ENCODE measurements at places on chromosomes 11 and 22.

DNA sequence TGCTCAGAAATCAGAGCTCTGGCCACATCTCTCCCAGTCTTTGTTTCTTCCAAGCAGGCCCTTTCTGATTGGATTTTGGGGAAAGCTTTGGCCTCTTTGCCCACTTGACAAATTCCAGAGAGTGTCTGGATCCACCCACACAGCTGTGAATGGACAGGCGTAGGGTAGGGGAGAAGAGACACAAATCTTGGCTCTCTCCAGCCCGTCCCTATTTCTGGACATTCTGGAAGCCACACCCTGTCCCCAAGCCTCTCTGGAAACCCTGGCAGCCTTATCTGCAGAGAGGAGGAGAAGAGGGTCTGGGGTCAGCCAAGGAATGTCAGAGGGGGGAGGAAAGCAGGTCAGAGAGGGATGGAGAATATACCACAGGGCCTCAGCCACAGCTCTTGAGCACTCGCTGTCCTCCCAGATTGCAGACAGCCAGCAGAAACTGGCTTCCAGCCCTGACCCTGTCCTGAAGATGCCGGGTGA, 59.5 kb upstream of the WNT11 start:
- DNase-seq: no peak

GRCh38 chr11:70034740-70035365, 43.3 kb upstream of the ANO1 start:
- DNase-seq: no peak

DNA sequence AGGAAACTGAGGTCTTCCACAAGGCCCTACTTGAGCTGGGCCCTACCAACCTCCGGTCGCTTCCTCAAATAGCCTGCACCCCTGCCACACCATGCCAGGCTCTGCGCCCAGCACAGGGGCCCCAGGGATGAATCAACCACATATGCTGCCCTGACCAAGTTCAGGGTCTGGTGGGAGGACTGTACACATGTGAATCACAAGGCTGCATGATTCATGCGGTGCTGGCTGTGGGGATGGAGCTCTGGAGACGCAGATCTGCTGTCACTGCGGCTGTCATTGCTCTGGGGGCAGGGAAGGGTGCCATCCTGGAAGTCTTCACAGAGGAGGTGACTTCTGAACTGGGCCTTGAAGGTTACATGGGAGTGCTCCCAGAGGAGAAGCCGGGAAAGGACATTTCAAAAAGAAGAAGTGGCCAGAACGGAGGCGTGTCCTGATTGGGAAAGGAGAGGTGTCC, 21.5 kb downstream of the CYTH4 start:
- peak; percentile 95 for DNase-seq

DNA sequence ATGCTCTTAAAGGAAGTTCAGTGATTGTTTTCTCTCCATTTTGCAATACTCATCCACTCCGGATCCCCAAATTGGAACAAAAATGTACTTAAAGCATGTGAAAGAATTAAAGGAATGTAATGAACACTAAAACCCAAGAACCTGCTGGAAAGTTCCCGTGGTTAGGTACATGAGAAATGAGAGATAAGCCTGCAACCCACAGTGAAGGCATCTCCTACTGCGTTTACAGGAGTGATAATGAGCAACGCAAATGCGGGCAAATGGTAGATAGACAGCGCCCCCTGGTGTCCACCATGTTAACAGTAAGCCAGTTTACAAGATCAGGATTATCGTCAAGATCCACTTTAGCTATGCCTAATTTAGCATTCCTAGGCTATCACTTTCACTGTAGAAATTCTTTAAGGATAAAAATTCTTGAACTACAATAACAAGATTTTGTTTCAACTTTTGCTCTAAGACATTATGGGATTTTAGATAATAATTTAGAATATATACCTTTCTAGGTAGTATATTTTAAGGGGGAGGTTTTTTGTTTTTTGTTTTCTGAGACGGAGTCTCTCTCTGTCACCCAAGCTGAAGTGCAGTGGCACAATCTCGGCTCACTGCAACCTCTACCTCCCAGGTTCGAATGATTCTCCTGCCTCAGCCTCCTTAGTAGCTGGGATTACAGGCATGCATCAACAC, 29.9 kb downstream of the ALG9 start:
- peak; percentile 81 for DNase-seq

DNA sequence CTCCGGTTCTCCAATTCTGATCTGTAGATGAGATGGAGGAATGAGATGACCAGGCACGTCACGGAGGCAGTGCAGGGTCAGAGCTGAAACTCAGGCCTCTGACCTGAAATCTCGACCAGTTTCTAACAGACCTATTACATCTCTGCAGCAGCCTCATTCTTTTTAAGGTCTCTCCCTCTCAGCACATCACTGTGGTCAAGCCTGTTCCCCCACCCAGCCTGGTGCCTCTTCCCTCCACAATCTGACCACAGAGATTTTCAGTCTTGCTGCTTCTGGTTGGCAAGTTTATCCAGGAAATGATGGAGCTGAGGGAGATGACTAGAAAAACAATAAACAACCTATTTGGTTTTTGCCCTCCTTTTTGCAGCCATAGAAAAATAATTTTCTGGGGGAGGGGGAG, 9.5 kb downstream of the GRAMD1B start:
- DNase-seq: no peak

- no peak for DNase-seq
These were observed 22.8 kb downstream of the SYN3 start for GRCh38 chr22:33035272-33035863.

GRCh38 chr22:26906464-26906863, 249.1 kb downstream of the MIAT start:
- no peak for DNase-seq

DNA sequence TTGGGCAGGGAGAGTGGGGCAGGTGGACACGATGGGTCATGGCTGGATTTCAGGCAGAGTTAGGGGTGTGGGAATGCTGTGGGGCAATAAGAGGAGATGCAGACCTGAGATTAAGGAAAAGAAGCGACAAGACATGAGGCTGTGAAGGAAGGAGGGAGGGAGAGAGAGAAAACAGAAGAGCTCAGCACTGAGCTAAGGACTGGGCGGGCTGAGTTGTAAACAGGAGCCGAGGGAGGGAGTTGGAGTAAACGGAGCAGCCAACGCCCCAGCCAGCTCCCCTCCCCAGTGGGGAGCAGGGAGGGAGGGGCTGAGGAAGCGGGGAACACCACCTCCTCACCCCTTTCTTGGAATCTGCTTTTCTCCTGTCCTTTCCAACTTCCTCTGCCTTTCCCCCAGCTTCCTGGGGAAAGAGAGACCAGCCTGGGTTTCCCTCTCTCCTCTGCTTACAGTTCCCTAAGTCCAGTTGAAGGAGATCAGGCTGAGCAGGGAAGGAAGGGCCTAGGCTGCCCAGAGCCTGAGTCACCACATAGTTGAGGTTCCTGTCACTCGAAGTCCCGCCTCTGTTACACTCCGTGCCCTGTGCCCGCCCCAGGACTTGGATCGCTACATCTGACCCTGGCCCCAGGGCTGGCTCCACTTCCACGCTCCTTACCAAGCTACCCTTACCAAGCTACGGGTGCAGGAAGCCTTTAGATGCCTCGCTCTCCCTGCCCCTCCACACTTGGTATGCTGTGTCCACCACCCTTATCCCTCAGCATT, 6.7 kb upstream of the AHNAK start:
- peak; percentile 98 for DNase-seq

GRCh38 chr11:23359297-23359696, 499.0 kb upstream of the CCDC179 start:
- peak; percentile 88 for DNase-seq

DNA sequence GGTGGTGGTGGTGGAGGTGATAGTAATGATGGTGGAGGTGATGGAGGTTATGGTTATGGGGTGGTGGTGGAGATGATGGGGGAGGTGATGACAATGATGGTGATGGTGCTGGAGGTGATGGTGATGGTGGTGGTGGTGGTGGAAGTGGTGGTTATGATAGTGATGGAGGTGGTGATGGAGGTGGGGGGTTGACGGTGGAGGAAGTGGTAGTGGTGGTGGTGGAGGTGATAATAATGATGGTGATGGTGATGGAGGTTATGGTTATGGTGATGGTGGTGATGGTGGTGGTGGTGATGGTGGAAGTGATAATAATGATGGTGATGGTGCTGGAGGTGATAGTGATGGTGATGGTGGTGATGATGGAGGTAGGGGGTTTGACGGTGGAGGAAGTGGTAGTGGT, 16.9 kb upstream of the WNT7B start:
- DNase-seq: no peak

GRCh38 chr11:103378931-103379330, 269.7 kb downstream of the DYNC2H1 start:
- DNase-seq: peak; percentile 14

GRCh38 chr11:124081483-124081882, 33.8 kb upstream of the VWA5A start:
- DNase-seq: no peak

GRCh38 chr22:47772864-47773263, 1010.4 kb downstream of the TBC1D22A start:
- no peak for DNase-seq

GRCh38 chr22:36162127-36163034, 1.8 kb upstream of the APOL3 start:
- DNase-seq: no peak
